ENCODE measurements at places on chromosomes 1 and 21.
A peak's percentile ranks its signal among the peaks of the same experiment; 100 is the strongest.

DNA sequence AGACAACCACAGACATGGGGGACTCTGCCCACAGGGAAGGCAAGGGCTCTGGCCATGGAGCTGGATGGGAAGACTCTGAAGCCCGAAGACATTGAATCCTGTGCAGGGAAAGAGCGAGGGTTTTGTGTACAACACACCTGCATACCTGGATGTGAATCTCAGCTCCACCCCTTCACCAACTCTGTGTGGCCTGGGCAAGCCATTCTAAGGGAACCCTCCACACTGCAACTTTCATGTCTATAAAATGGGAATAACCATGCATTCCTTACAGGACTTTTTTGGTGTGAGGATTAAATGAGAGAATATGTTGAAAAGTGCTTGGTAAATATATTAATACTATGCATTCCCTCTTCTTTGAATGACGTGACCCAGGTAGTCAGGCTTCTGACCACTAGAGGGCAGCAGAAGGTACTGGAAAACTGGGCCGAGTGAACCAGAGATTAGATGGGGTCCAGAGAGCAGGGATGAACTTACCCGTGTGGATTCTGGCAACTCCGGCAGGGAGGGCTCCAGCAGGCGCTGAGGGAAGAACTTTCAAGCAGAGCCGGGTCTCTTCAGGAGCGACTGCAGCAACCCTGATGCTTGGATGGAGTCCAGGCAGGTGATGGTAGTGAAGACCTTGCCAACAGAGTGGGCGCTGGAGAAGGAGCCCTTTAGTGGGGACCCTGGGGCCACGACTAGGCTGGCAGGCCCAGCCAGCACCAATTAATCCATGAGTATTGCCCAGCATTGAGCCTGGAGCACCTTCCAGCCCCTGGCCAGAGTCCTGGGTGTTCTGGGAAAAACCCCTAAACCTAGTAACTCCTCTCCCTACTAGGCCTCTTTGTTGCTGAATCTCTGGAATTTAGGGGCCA lies 834 bp upstream of the ELF3 start:
- peak; percentile 48 for DNase-seq

DNA sequence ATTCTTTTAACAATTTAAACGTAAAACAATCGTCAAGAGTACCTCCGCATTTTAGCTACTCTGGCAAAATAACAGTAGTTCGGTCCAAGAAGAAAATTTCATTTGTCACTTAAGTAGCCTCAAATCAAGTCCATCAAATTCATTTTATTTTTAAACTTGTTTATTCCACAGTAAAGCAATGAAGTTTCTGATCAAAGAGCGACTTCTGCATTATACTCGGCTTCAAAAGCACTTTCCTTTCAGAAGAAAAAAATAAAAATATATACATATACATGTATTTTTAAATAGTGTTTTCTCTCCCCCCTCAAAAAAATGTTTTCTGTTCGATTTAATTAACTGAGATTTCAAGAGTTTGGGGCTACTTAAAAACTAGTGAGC lies 115.0 kb downstream of the RERE start:
- no peak for DNase-seq

DNA sequence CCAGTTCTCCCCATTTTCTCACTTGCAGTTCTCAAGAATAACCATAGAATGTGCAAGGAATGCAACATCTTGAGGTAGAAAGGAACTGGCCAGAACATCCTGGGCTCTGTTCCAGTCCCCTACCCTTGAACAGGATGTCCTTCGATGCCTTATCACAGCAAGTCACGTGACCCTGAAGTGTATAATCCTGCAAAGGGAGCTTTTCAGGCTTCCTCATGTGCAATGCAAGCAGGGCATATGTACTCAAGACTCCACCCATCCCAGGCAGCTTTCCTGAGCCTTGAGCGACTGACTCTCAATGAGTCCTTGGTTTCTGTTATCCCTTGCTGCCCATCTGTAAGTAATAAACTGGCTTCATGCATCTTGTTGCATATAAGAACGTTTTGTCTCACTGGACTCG lies 311.0 kb downstream of the MRPL39 start:
- DNase-seq, result no peak

GRCh38 chr1:30761381-30762151 lies 4.0 kb upstream of the LAPTM5 start:
- no peak for DNase-seq

DNA sequence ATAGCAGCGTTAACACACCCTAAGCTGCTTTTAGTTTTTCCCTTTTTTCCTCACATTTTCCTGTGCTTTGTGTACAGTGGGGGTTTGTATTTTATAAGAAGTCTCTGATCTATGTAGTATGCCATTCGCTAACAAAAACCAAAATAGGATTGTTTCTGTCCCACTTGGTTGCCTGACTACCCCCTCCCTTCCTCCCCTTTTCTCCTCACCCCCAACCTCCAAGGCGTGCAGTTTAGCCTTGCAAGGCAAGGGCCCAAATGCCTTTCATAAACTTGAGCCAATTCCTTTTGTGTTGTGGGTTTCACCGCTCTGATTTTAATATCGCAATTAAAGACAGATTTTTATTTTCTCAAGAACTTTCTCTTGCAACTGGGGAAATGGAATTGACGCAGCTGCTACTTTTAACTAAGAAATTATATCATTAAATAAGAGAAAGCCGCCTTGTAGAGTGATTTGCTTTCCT lies 276.9 kb downstream of the TM2D1 start:
- DNase-seq, result no peak

DNA sequence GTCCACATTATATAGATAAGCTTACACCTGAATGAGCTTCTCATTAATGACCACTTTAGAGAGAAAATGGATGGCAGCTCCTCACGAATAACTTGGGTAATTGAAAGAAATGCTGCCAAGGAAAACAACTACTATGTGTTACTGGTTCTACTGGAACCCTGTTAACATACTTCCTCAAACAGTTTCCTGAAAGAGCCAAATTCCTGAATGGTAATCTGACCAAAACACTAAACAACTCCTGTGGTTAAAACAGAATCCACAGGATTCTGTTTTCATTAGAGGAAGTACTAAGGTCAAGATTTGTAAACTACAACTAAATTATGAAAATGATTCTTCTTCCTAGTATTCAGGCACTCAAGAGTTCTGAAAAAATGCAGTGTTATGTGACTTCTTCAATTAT lies 107.2 kb downstream of the DNM3 start:
- DNase-seq, result no peak

DNA sequence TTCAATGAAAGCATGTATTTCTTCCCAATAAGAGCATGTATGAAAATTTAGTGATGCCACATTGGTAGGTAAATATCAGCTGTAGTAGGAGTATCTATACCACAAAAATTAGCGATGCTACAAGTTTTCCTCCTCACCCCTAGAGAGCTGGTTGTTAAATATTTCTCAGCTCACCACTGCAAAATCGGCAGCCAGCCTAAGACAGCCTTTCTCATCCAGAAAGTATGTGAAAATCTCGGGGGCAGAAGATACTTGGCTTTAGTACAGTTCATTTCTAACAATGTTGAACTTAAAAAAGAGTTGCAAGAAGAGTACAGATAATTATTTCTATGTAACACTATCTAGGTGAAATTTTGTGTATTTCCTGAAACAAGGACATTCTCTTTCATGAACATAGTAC lies 235.4 kb downstream of the TPR start:
- no peak for DNase-seq

- DNase-seq, result no peak
Observed at GRCh38 chr1:25111706-25112105, 120.6 kb downstream of the SYF2 start.

GRCh38 chr1:200708769-200709168 lies 29.9 kb upstream of the CAMSAP2 start:
- DNase-seq, result no peak

GRCh38 chr1:87089823-87090222 lies 175.4 kb downstream of the HS2ST1 start:
- no peak for DNase-seq

- no peak for DNase-seq
Observed at GRCh38 chr1:155996166-155996565, 17.8 kb upstream of the ARHGEF2 start.

DNA sequence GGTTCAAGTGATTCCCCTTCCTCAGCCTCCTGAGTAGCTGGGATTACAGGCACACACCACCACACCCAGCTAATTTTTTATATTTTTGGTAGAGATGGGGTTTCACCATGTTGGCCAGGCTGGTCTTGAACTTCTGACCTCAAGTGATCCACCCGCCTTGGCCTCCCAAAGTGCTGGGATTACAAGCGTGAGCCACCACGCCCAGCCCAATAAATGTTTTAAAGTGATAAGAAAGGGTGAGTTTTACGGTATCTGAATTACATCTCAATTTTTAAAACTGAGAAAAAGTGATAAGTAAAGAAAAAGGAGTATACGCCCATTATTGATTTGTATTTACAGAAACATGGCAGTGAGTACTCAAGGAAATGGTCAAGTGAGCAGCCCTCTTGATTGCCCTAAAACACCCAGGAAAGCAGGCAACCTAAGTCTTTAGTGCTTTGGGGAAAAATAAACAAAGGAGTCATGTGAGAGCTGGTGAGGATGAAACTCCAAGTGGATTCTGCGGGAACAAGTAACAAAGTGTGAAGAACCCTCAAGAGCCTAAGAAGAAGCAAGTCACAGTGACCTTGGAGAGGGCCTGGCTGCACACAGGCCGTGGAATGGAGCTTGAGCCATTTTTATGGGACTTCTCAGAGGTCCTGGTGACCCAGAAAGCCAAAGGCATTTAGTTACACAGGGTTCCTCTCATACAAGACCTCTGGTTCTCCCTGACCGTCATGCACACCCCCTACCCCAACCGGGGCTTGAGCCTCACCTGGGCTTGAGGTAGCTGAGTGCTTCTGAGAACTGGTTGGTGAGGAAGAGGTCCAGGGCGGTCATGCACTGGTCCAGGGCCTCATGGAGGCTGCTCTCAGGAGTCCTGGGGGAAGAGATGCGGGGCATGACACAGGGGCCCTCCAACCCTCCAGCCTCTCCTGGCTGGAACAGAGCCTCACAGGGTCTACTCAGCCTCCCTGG lies 9.1 kb downstream of the TTC39A start:
- DNase-seq, result no peak

DNA sequence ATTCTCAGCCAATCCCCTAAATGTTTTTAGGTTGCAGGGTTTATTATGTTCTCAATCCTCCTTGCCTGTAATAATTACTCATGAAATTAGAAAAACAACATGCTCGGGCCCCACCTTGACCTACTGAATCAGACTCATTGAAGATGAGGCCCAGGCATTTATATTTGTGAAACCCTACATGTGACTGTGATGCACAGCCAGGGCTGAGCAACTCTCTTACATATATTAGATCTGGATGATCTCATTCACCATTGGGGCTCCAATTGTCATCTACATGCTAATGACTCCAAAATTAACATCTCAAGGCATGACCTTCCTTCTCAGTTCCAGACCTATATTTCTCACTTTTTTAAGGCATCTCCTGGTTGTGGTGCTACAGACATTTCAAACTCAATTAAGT lies 103.3 kb downstream of the WDR3 start:
- no peak for DNase-seq

- no peak for DNase-seq
Observed at GRCh38 chr1:156247460-156248322, at the start of gene PAQR6. Gene PAQR6 (minus strand): TSS chr1:156248056. CDS start chr1:156246731, 1,325 bp downstream.
